GM23248 (cell line): ENCODE measurements at places on chromosomes 5 and 9.

GRCh38 chr5:141654298-141654697 lies 3.1 kb upstream of the FCHSD1 start:
- peak; percentile 87 for DNase-seq

DNA sequence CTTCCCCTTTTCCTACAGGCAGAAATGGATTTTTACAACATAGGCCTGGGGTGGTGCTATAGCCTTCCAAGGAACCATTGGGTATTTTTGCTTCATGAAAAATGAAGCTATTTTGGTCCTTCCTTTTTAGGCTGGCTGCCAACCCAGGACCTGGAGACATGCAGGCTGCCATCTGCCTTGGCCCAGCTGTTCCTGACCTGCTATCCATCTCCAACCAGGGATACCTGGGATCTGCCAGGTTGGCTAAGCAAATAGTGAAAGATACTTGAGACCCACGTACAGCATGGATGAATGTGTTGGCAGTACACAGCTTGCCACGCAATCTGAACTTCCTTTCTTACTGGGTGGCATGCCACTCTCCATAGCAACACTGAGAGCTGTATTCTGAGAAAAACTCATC lies 31.1 kb downstream of the MRPS27 start:
- DNase-seq, result no peak

DNA sequence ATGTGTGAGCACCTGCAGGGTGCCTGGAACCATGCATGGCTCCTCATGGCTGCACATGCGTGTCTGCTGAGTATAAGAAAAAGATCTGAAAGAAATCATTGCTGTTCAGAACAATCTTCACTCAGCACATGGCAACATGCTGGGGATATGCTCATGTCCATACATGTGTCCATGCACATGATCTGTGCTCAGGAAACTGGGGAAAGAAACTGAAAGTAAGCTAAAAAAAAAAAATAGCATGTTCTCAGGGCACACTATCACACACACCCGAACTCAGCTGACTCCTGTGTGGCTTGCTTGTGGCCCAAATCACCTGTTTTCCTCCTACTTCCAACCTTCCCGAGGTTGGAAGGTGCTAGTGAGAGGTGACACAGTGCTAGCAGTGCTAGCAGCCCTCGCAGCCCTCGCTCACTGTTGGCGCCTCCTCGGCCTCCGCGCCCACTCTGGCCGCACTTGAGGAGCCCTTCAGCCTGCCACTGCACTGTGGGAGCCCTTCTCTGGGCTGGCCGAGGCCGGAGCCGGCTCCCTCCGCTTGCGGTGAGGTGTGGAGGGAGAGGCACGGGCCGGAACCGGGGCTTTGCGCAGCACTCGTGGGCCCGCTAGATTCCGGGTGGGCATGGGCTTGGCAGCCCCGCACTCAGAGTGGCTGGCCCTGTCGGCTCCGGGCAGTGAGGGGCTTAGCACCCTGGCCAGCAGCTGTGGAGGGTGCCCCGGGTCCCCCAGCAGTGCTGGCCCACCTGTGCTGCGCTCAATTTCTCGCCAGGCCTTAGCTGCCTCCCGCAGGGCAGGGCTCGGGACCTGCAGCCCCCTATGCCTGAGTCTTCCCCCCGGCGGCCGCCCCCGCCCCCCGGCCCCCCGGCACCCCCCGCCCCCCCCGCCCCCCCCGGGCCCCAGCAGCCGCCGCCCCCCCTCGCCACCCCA lies 76.0 kb downstream of the GADD45G start:
- DNase-seq, result no peak

GRCh38 chr5:160966921-160967320 lies 114.9 kb upstream of the ATP10B start:
- no peak for DNase-seq
